ENCODE measurements at places on chromosomes 11 and 22. TPM values are rescaled to one million over a fixed set of nuclear protein-coding genes. Genes with fewer than 3 reads are reported as not detected.

GRCh38 chr11:60609632-60610031 lies 89.8 kb upstream of the MS4A8 start:
- DNase-seq = no peak

DNA sequence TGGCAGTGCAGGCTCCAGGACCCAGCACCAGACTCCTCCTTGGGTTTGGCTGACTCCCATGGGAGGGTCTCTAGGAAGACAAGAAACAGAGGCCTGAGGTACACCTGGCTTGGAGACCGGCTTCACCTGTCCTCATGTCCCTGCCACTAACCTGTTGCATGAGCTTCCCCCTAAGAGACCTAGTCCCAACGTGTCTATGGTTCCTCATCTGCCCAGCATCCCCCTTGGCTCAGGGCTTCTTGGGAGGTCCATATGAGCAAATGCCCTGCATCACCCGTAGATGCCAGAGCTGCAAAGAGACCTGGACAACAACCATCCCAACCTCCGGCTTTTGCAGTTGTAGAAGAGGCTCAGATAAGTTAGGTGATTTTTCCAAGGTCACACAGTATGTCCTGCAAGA lies 123.5 kb downstream of the BUD13 start:
- no peak for DNase-seq

ABTB2 gene
- 3.2 TPM for total RNA-seq

ZNF202 gene
- total RNA-seq = 5.9 TPM

CRYAB gene
- total RNA-seq = 1.7 TPM

DNA sequence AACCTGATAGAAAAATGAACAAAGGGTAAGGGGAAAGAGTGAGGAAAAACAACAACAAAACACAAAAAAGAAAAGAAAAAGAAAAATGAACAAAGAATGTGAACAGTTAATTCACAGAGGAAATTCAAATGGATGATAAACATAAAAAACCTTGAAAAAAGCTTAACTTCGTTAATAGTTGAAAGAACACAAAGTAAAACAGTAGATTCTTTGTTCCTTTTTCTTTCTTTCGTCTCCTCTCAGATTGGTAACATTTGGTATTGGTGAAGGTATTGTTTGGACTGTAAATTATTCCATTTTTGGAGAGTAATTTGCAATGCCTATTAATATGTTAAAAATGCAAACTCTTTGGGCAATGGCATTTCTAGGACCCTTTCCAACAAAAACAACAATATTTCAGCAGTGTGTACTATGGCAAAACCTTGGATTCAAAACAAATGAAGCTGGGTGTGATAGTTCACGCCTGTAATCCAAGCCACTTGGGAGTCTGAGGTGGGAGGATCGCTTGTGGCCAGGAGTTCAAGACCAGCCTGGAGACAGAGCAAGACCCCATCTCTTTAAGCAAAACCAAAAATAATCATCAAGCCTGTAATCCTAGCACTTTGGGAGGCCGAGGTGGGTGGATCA lies 3.3 kb upstream of the BACE1 start:
- peak; percentile 36 for DNase-seq

MUC5AC gene
- not detected for total RNA-seq
